ENCODE measurements at places on chromosomes 2 and 18. TPM values are rescaled to one million over a fixed set of nuclear protein-coding genes. Genes with fewer than 3 reads are reported as not detected.

Gene TUBB6
- 13.3 TPM for total RNA-seq

Gene ZNF532
- 0.89 TPM for total RNA-seq

Gene IL1R1
- total RNA-seq, result 0.64 TPM

Gene FN1
- total RNA-seq, result 0.13 TPM

Gene PLB1
- 6.4 TPM for total RNA-seq

Gene TFCP2L1
- not detected for total RNA-seq

Gene IGFBP5
- not detected for total RNA-seq

Gene UPP2
- not detected for total RNA-seq

Gene CCDC138
- 2.7 TPM for total RNA-seq

Gene STON1
- 2.5 TPM for total RNA-seq

Gene EFR3B
- total RNA-seq, result not detected

Gene HAAO
- total RNA-seq, result 1.2 TPM

Gene ARHGEF33
- 0.69 TPM for total RNA-seq
